ENCODE measurements at places on chromosomes 1 and 21.

GRCh38 chr1:6109688-6110087 lies 64.0 kb downstream of the KCNAB2 start:
- DNase-seq, result no peak

GRCh38 chr1:239387304-239388158 lies 1.2 kb downstream of the CHRM3 start:
- DNase-seq, result no peak

DNA sequence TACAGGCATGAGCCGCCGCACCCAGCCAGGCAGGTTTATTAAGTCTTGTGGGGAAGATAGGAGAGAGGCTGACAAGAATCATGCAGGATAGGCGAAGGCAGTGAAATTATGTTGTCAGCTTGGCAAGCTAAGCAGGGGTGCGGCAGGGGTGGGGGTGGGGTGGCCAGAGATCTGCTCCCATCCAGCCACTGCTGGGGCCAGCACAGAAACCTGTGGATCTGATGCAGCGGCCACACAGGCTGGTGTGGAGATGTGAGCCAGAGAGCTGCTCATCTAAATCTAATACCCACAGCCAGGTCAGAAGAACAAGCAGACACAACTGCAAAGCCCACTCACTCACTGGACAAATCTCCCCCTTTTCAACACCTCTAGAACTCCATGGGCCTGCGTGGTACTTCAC lies 68.7 kb downstream of the KCTD3 start:
- no peak for DNase-seq

- no peak for DNase-seq
Observed at GRCh38 chr1:195637539-195637938, 970.7 kb downstream of the KCNT2 start.

GRCh38 chr1:16978567-16979474 lies 1.6 kb downstream of the MFAP2 start:
- DNase-seq, result no peak

GRCh38 chr1:29354511-29355098 lies 118.3 kb downstream of the PTPRU start:
- DNase-seq, result no peak

- DNase-seq, result no peak
Observed at GRCh38 chr1:19317126-19317910, 5.2 kb downstream of the SLC66A1 start.

DNA sequence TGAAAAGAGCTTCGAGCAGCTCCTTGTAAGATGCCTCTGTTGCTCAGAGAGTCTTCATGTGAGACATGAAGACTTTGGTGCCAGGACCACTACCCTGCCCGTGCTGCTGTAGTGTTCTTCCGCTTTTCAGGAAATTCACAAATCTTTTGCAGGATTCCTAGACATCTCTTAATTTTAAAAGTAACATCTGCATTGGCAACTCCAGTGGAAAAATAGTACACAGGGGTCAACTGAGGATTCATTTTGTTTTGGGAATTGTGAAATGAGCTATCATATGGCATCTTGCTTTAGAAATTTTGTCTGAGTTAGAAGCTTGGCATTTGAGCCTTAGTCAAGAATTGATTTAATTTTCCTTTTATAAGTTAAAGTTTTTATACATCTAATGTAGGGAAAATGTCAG lies 7.2 kb downstream of the PRDM2 start:
- no peak for DNase-seq

DNA sequence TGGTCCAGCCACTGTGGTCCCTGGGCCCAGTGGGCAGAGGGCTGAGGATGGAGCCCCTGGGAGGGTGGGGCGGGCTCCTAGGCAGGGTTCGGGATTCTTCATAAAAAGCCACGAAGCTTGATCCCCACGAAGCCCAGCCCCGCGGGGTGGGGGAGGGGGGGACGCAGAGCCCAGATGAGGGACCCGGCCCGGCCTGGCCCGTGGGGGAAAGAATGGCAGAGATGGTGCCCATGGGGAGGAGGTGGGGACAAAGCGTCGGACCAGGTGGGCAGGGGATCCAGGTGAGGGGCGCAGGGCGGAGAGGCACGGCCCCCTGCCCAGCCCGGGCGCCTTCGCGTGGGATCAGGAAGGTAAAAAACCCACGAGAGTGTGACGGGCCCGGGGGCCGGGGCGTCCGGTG lies 6.0 kb upstream of the SMIM12 start:
- DNase-seq, result no peak

DNA sequence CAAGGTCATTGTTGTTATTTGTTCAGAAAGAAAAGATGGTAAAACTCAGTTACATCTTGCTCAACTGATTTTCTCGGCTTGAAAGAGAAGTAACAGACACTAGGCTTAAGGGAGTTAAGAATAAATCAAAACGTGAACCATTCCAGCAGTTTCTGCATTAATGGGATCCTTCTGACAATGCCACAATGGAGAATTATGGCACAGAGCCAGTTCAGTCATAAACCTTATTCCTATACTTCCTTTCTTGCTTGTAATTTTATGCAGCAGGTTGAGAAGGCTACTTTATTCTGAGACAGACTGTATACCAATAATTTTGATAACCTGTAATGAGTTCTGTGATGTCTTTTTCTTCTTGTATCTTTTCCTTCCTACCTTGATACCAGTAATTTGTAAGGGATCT lies 167.0 kb downstream of the C1orf21 start:
- DNase-seq, result no peak

GRCh38 chr1:117173691-117174090 lies 37.0 kb downstream of the VTCN1 start:
- no peak for DNase-seq

- no peak for DNase-seq
Observed at GRCh38 chr1:236734141-236734765, 48.0 kb downstream of the ACTN2 start.

DNA sequence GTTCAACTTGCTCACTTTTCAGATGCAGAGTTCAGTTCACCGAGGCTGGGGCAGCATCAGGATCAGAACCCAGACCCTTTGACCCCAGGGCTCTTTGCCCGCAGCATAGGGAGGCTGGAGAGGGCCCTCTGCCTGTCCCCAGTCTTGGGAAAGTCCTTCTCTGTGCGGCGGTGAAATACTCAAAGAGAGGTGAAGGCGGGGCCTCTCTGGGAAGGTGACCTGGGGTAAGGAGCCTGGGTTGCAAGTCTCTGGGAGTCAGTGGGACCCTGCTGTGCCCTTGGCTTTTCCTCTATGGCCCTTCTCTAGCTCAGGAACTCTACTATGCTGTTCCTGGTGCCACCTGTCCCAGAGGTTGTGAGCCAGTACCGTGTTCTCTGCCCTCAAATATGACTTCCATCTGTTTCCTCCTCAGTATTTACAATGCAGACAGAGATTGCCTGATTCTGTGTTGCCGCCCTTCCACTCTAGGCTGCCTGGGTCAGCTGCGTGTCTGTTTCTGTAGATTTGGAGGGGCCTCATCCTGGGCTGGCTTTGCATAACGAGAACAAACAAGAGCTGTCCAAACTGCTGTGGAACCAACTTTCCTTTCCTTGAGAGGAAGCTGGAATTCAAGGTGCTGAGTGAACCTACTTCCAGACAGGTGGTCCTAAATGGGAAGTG lies 18.7 kb upstream of the ZBTB21 start:
- no peak for DNase-seq

- DNase-seq, result no peak
Observed at GRCh38 chr1:167862432-167863076, 51.4 kb downstream of the ADCY10 start.

GRCh38 chr1:60118085-60118484 lies 44.5 kb upstream of the C1orf87 start:
- DNase-seq, result no peak

GRCh38 chr1:236706183-236706582 lies 19.9 kb downstream of the ACTN2 start:
- DNase-seq, result no peak

- no peak for DNase-seq
Observed at GRCh38 chr1:174225499-174226204, 66.3 kb downstream of the RABGAP1L start.

GRCh38 chr21:17679002-17679600 lies 66.4 kb upstream of the BTG3 start:
- no peak for DNase-seq

DNA sequence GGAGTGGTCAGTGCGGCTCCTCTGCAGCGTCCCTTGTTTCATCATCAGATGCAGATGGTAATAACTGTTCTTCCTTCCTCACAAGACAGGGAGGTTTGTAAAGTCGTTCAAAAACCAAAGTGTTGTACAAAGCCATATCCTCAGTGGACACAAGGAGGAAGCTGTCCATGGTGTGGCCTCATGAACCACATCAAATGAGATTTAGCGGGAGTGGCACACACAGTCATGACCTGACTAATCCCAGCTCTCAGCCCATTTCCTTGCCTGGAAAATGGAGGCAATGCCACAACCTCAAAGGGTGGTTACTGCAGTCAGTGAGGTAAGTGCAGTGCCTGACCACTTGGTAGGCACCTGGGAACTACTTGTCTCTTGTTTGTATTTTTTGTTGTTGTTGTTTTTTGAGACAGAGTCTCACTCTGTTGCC lies 13.4 kb downstream of the ENTREP3 start:
- DNase-seq, result no peak

DNA sequence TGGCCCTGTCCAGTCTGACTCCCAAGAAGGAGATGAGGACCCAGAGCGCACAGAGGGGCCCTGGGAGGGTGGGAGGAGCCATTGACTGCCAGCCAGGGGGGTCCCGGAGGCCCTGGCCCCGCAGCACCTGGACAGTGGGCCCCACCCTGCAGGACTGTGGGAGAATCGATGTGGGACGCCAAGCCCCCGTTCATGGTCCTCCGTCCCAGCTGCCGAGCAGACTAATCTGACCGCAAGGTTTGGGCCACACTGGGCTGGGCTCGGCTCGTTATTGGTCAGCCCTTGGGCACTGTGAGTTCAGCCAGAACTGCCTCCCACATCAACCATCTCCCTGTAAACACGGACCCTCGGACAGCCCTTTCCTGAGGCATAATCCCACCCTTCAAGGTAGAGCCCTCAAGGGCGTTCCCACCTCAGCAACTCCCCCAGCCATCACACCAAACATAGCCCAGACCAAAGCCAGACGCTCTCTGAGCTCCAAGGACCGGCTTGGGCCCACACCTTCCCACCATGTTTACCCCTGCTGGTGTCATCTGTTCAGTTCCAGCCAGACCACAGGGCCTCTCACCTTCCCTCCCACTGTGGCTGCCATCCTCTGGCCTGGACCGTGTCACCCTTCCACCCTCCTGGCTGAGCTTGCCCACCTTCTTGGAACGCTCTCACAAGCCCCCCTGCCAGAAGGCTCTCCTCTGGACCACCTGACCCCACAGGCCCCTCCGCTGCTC lies 16.2 kb upstream of the POFUT2 start:
- DNase-seq, result no peak

- DNase-seq, result no peak
Observed at GRCh38 chr1:43868741-43869067, 64.9 kb upstream of the ARTN start.

DNA sequence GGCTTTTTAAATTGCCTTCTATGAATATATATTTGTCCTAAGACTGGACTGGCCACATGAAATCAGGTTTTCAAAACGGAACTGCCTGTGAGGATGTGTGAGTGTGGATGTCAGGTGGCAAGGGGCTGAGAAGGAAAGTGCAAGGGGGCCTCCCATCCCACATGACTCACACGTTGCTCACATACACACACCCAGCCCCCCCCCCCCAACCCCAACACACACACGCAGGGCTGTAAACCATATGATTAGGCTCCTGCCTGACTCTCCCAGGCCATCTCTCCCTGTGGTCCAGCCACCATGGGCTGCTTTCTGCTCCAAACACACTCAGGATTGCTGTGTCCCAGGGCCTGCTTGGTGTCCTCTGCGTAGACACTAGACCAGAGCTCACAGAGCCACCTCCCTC lies 22.4 kb downstream of the DEGS1 start:
- DNase-seq, result no peak

DNA sequence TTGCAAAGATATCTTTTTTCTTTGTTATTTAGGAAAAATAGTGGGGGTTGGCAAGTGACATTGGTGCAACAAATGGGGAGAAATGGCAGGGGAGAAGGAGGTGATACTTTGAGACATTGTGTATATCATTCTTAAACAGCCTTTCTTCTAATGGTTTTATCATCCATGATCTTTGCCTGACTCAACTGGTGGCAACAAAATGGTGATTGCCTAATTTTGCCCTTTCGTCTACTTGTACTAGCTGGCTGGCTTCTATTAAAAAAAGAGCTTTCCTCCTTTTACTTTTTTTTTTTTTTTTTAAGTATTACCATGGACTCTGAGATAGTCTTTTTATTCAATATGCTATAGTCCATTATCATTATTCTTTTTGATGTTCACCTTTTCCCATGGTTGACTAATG lies 27.7 kb downstream of the DESI2 start:
- no peak for DNase-seq

GRCh38 chr1:109025694-109026093 lies 16.2 kb downstream of the WDR47 start:
- no peak for DNase-seq

DNA sequence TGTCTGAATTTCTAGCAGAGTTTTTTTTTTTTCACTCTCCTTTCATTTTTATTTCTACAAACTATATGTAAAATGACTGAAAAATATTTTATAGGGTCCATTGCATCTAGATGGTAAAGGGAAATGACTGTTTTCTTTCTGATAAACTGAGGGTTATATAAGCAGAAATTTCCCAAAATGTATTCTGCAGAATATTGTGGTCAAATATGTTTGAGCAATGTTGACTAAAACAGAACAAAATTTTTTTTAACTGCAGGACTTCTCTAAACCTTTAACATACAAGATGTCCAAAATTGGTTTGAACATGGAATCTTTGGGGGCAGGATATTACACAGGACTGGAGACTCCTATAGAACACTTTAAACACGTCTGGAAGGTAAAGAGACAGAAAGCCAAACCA lies 190.5 kb downstream of the TOMM20 start:
- no peak for DNase-seq
